ENCODE measurements at places on chromosomes 5 and 9. TPM values are rescaled to one million over a fixed set of nuclear protein-coding genes. Genes with fewer than 3 reads are reported as not detected.

The ACTBL2 gene
- total RNA-seq, result not detected

GRCh38 chr5:127335381-127335780, 44.8 kb downstream of the MEGF10 start:
- no peaks in the 10 kb centered on the region for H3K4me1 ChIP-seq
- H3K36me3 ChIP-seq, result no peaks in the 10 kb centered on the region
- H3K27ac ChIP-seq, result no peak overlapping the region
- DNase-seq, result no peak
- H3K4me3 ChIP-seq, result no peak overlapping the region
- peaks cover 40% of the 10 kb centered on the region for H3K27me3 ChIP-seq

DNA sequence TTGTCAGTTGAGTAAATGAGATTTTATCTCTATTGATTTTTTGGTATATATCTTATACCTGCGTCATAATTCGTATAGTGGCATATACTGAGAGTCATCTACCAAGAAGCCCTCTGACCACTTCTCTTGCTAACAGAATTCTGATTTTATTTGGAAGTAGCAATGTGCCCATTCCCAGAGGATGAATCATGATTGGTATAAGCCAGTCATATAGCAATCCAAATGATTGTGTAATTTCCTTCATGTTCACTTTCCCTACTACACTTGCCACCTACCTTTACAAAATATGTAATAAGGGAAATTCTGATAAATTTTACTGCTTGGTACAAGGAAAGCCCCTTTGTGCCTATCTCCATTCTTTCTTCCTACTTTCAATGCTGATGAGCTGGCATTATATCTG, 16.1 kb upstream of the ZNF462 start:
- H3K27me3 ChIP-seq, result no peaks in the 10 kb centered on the region
- no peak for DNase-seq
- H3K36me3 ChIP-seq, result no peaks in the 10 kb centered on the region

DNA sequence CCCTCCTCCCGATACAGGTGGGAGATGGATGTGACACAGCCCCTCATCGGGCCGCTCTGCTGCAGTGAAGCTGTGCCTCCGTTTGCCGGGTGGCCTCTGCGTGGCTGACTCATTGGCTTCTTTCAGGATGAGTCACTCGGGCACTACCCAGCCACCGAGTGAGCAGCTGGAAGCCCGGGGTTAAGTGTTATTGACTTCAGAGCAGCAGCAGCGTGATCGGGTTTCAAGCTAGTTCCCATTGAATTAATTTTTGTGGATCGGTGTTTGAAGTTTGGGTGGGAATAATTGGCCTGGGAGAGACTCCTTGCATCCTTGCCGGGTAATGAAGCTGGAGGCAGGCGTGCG, 266.4 kb upstream of the IRX4 start:
- H3K4me3 ChIP-seq, result no peak overlapping the region
- no peaks in the 10 kb centered on the region for H3K36me3 ChIP-seq
- no peak for DNase-seq
- H3K27me3 ChIP-seq, result peaks cover 5% of the 10 kb centered on the region
- H3K27ac ChIP-seq, result no peak overlapping the region

DNA sequence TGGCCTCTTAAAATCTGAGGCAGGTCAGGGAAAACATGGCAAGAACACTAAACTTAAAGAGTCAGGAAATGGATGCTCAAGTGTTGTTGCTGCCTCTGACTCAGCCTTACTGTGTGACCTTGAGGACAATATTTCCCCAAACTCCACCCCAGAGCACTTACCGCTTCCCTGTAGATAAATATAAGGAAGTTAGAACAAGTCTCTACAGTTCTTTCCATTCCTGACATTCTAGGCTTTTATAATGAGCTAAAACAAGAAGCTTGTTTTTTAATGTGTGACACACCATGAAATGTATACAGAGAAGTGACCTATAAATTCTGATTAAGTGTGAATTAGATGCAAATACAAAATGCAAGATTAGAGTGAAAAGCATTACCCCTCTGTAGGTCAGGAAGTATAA, 129.3 kb downstream of the GRIA1 start:
- H3K4me3 ChIP-seq, result no peak overlapping the region
- H3K27me3 ChIP-seq, result no peaks in the 10 kb centered on the region
- DNase-seq, result no peak
- no peaks in the 10 kb centered on the region for H3K36me3 ChIP-seq

DNA sequence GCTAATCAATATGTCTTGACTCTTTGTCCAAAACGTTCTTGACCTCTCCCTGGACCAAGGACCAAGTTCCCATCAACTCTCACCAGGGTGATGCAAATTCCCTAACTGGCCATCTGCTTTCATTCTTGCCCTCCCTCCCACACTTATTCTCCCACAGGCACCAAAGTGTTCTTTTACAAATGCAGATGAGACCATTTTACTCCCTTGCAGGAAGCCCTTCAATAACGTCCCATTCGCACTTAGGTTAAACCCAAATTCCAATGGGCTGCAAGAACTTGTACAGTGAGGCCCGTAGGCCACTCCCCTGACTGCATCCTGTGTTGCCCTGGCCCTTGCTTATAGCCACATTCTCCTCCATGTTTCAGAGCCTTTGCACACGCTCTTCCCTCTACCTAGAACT, 7.3 kb downstream of the ARAP3 start:
- no peaks in the 10 kb centered on the region for H3K36me3 ChIP-seq
- no peak overlapping the region for H3K4me3 ChIP-seq
- no peak overlapping the region for H3K27ac ChIP-seq
- no peak for DNase-seq
- no peaks in the 10 kb centered on the region for H3K4me1 ChIP-seq
- H3K27me3 ChIP-seq, result no peaks in the 10 kb centered on the region

- no peak overlapping the region for H3K27ac ChIP-seq
- H3K36me3 ChIP-seq, result no peaks in the 10 kb centered on the region
- H3K4me1 ChIP-seq, result peaks cover 2% of the 10 kb centered on the region
- no peak for DNase-seq
- no peak overlapping the region for H3K4me3 ChIP-seq
These were observed 9.9 kb upstream of the ANGPTL2 start for GRCh38 chr9:127132375-127132774.

DNA sequence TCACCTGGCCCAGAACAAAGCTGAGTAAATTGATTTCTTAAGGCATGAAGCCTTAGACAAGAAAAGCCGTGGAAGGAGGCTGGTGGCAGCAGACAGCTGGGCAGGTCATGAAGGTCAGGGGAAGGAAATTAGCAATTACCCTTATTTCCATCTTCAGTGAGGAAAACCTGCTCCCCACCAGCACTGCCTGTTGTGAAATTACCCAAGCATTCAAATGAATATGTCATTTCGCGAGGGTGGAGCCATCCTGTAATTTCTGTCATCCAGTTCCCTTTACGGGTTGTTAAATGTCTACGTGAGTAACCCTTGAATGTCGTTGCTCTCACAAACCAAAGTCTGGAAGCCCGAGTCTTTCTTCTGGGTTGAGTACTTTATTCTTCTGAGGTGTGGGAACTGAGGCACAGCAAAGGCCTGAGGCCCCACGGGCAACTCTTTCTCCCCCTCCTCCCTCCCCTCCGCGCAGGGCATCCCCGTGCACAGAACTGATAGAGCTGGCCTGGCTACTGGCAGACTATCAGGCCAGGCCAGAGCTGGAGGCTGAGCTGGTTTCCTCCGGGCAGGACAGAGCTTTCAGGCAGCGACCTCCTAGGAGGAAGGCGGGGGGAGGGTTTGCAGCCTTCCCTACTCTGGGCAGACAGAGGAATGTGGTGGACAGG, 22.0 kb upstream of the AK3 start:
- H3K4me1 ChIP-seq, result peaks cover 19% of the 10 kb centered on the region
- no peaks in the 10 kb centered on the region for H3K36me3 ChIP-seq
- H3K27ac ChIP-seq, result peak overlapping the region; percentile 3
- no peak for DNase-seq
- H3K4me3 ChIP-seq, result peak overlapping the region; percentile 5

DNA sequence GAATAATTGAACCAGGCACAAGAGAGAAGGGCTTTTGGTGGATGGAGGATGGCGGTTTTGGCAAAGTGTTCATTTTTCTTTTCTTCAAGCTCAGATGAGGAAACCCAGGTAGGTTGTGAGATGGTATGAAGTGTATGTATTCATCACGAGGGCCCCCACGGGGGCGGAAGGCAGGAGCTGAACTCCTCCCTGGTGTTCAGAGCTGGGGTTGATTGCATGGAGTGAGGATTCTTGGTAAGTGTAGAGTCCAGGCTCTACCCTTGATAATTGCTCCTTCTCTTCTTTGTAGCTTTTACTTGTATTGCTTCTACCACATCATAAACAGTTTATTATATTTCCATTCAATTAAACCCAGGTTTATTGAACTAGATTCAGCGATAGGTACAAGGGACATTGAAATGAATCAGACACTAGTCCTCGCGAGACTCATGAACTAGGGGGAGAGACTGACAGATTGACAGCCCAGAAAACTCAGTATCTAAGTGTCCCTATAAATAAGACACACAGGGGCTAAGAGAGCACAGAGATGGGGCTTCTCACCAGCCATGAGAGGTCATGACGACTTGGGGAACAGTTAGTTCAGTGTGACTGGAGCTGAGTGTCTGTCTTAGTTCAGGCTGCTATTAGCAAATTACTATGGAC, 116.7 kb upstream of the KLF4 start:
- H3K36me3 ChIP-seq, result no peaks in the 10 kb centered on the region
- H3K4me1 ChIP-seq, result no peaks in the 10 kb centered on the region
- no peak overlapping the region for H3K27ac ChIP-seq
- H3K4me3 ChIP-seq, result no peak overlapping the region
- DNase-seq, result no peak

GRCh38 chr5:126189231-126189630, 234.0 kb upstream of the GRAMD2B start:
- no peak overlapping the region for H3K27ac ChIP-seq
- H3K4me3 ChIP-seq, result no peak overlapping the region
- H3K36me3 ChIP-seq, result no peaks in the 10 kb centered on the region
- no peaks in the 10 kb centered on the region for H3K27me3 ChIP-seq
- DNase-seq, result no peak
- H3K4me1 ChIP-seq, result no peaks in the 10 kb centered on the region

- no peaks in the 10 kb centered on the region for H3K36me3 ChIP-seq
- H3K27ac ChIP-seq, result no peak overlapping the region
- H3K27me3 ChIP-seq, result peaks cover 8% of the 10 kb centered on the region
- peaks cover 6% of the 10 kb centered on the region for H3K4me1 ChIP-seq
These were observed 5.4 kb upstream of the HMHB1 start for GRCh38 chr5:143806579-143806978.

GRCh38 chr5:135393229-135393628, 5.8 kb downstream of the MACROH2A1 start:
- DNase-seq, result no peak
- H3K4me1 ChIP-seq, result peaks cover 71% of the 10 kb centered on the region
- H3K27me3 ChIP-seq, result no peaks in the 10 kb centered on the region
- peaks cover 37% of the 10 kb centered on the region for H3K36me3 ChIP-seq

- no peaks in the 10 kb centered on the region for H3K4me1 ChIP-seq
- peaks cover 3% of the 10 kb centered on the region for H3K27me3 ChIP-seq
- H3K4me3 ChIP-seq, result no peak overlapping the region
- H3K27ac ChIP-seq, result no peak overlapping the region
These were observed 119.6 kb downstream of the BOD1 start for GRCh38 chr5:173496883-173497255.

All from activated CD8-positive, alpha-beta memory T cell treated with anti-CD3 and anti-CD28 coated beads, Interleukin-2, amount 10 ng/mL, durations not matched to agents 7 days and 5 days (primary cell).